ENCODE measurements at places on chromosomes 12 and 14.

- no peak for DNase-seq
Measured at GRCh38 chr12:122932207-122932606, 34.1 kb downstream of the ABCB9 start.

GRCh38 chr14:100546051-100546443 is 41.2 kb downstream of the BEGAIN start:
- DNase-seq = no peak

- peak; percentile 63 for DNase-seq
Measured at GRCh38 chr14:60805841-60806430, 71.4 kb downstream of the MNAT1 start.

DNA sequence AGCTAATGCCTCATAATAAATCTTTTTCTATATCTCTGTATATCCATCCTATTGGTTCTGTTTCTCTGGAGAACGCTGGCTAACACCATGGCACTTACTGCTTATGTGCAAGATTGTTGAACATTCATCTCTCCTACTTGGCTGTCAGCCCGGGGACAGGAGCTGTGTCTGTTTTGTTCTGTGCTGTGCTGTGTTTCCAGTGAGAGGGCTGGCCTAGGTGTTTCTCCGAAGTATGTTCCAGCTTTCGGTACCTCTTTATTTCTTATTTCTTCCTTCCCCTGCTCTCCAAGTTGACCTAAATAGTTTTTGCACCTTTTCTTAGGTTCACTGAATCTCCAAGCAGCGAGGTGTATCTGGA is 18.8 kb upstream of the NR4A1 start:
- peak; percentile 30 for DNase-seq

DNA sequence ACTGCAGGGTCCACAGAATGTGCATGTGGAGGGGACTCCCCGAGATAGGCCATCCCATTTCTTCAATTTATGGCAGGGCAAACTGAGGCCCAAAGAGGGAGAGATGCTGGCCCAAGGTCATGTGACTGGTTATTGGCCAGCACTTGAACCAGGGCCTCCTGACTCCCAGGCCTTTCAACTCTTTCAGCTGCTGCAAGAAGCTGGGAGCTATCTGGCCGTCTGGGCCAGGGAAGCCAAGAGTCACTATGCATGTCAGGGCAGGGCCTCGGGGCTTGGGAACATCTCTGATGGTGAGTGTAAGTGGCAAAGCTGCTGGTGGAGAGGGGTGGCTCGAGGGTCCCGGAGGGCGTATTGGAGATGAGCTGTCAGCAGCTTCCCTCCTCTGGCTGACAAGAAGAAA is 9.5 kb upstream of the LTBP2 start:
- no peak for DNase-seq

DNA sequence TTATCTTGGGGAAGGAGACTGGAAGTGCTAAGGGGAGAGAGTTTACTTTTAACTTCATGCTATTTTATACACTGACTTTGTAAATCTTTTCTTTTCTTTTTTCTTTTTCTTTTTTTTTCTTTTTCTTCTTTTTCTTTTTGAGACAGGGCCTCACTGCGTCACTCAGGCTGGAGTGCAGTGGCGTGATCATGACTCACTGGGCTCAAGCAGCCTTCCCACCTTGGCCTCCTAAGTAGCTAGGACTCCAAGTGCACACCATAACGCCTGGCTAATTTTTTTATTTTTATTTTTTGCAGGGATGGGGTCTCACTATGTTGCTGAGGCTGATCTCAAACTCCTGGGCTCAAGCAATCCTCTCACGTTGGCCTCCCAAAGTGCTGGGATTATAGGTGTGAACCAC is 294.6 kb upstream of the PRICKLE1 start:
- DNase-seq = no peak

DNA sequence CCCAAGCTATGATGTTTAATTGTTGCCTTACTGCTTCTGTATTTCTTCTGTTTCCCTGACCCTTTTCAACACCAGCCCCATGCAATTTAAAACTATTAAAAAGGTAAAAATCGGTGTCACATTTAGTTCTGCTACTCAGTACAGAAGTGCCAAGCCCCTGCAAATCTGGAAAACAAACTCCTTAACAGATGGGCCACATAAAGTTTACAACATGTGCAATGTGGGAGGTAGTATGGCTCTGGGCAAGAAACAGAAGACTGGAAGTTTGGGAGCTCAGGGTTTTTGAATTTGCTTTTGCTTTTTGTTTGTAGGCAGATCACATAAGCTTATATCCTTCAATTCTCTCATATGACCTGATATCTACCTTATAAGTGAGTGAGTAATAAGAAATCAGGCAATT is 404.0 kb upstream of the ATP2B1 start:
- no peak for DNase-seq

GRCh38 chr14:104598039-104598909 is 6.3 kb downstream of the TMEM179 start:
- DNase-seq = no peak

DNA sequence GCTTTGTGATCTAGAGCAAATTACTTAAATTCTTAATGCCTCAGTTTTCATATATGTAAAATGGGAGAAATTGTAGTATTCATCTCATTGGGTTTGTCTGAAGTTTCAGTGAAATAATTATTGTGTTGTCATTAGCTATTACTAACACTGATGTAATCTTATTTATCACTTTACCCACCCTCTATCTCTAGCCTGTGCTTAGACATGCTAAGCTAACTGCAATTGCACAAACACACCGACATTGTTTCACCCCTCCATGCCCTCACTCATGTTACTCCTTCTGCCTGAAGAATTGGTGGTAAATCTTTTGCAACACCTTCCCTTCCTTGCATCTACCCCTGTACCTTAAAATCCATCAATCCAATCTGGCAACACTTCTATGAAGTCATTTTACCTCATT is 241.6 kb downstream of the BCAT1 start:
- DNase-seq = no peak

GRCh38 chr12:110689281-110690126 is 589 bp upstream of the HVCN1 start:
- DNase-seq = no peak

DNA sequence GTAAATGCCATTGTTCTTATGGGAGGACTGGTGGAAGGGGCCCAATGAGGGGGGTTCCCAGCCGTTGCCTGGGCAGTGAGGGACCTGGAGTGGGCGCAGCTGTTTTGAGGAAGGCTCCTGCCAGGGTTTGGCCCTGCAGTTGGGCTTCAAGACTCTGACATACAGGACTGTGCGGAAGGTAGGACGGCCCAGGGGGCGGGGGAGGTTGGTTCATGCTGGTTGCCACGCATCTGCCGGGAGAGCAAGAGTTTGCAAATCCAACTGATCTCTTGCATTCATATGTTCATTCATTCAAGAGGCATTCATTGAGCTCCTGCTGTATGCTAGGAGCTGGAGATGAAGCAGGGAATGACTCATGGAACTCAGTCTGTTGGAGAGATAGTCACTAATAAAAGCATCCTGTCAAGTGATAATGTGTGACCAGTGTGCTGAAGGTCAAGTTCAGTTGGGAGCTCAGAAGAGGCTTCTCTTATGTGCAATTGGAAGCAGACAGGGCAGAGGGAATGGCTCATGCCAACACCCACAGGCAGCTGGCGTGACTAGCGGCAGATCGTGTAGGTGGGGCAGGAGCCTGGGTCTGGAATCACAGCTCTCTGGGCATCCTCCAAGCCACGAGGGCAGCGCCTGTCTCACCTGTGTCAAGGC is 7.8 kb downstream of the SH2B3 start:
- peak; percentile 83 for DNase-seq

- no peak for DNase-seq
Measured at GRCh38 chr14:53004976-53005375, 54.1 kb upstream of the FERMT2 start.

DNA sequence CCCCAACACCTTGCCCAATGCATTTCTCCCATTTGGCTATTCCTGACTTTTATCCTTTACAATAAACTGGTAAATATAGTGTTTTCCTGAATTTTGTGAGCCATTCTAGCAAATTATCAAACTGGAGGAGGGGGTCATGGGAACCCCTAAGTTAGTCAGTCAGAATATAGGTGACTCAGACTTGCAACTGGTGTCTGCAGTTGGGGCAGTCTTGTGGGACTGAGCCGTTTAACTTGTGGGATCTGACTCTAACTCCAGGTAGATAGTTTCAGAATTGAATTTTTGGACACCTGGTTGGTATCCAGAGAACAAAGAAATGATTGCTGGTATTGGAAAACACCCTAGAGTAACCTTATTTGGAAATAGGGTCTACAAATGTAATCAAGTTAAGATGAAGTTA is 133.4 kb downstream of the CEP83 start:
- no peak for DNase-seq

All from kidney tubule cell (primary cell).